Stimulated activated CD8-positive, alpha-beta memory T cell treated with anti-CD3 and anti-CD28 coated beads, Interleukin-4, amount 100 ng/mL, for 24 hours (primary cell): ENCODE measurements at places on chromosomes 4 and X.

DNA sequence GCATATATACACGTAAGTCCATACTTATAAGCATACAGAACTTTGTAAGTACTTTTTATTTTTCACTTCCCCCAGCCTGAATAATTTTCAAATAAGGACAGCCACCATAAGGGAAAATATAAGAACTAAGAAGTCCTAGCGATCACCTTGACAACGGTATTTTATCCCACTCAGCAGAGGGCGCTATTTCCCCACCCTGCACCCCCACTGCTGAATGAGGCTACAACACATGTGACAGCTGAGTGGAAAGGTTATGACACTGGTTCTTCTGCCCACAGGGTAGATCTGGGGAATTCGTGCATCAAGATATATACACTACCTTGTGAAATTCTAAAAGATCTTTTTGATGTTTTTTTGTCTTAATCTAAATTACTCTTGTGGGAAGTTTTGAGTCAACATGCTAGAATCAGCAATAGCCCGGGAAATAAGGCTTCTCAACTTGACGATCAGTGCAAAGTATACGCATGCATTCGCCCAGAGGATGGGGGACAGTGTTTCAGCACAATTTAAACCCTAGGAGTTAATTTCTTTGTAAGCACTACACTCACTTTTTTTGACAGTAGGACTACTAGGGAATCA is 151.5 kb downstream of the CORIN start:
- peak; percentile 30 for DNase-seq

- no peak for DNase-seq
Measured at GRCh38 chr4:1412376-1413203, 6.3 kb upstream of the NKX1-1 start.

- no peak for DNase-seq
Measured at GRCh38 chr4:141275834-141276233, 55.1 kb downstream of the ZNF330 start.

DNA sequence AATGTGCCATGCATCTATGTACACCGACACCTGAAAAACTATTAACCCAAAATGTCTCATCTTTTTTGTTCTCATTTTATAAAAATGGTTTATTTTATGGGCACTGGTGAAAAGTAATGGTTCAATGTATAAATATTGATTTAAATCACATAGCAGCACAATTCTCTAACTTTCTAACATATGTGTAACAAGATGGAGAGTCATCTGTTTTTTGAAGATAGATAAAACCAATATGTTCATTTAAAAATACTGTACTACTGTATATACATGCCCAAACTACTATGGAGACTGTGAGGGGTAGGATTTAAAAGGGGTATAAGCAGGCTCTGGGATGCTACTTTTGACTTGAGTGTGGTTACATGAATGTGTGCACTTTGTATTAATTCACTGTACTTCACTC is 67.6 kb downstream of the GLRA3 start:
- DNase-seq = no peak

GRCh38 chrX:50779694-50780093 is 34.3 kb downstream of the SHROOM4 start:
- DNase-seq = no peak
